ENCODE measurements at places on chromosomes 13 and 19.
A peak's percentile ranks its signal among the peaks of the same experiment; 100 is the strongest.

DNA sequence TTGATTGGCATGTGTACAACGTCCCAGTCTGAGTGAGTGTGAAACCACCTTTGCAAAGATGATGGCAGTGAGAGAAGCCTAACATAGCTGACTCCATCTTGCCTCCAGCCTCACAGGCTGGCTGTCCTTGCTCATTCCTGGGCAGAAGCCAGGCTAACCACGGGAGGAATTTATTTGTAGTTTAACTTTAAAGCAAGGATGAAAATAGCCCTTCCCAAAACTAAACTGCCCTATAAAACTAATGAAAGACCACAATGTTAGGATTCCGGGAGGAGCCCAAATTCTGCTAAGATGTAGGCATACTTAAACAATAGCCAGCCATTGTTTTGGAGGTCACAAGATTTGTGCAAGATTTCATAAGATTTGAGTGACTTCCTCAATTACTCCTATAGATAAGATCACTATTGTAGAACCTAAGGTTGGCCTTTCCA lies 96.6 kb upstream of the LSM14A start:
- no peak for DNase-seq

- no peak for DNase-seq
Observed at GRCh38 chr13:51518827-51519226, 65.4 kb upstream of the WDFY2 start.

DNA sequence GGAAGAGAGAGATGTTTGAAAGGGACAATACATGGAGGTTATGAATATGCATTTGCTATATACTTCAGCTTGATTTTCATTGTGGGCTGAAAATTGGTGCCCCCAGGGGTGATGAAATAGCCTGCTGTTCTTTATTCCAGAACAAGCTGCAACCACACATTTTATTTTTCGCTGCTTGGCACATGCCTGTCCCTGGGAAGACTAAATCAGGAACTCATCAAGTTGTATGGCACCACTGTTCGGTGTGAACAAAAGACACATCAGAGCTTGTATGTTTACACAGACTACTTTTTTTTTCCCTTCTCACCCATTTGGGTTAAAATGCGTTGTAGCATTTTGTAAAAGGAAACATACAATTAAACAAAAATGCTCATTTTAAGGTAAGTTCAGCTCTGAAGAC lies 230.7 kb downstream of the NALCN start:
- DNase-seq: no peak

DNA sequence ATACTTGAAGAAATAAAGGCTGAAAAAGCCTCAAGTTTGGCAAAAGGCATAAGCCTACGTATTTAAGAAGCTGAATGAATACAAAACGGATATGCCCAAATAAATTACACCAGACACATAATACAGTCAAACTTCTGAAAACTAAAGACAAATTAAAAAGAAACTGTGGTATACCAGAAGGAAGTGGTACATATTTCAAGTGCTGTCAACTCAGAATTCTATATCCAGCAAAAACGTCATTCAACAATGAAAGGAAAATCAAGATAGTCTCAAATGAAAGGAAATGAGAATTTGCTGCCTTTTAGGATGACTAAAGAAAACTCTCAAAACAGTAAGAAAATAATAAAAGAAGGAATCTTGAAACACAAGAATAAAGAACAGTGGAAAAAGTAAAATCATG lies 69.5 kb downstream of the POLR1D start:
- DNase-seq: no peak

DNA sequence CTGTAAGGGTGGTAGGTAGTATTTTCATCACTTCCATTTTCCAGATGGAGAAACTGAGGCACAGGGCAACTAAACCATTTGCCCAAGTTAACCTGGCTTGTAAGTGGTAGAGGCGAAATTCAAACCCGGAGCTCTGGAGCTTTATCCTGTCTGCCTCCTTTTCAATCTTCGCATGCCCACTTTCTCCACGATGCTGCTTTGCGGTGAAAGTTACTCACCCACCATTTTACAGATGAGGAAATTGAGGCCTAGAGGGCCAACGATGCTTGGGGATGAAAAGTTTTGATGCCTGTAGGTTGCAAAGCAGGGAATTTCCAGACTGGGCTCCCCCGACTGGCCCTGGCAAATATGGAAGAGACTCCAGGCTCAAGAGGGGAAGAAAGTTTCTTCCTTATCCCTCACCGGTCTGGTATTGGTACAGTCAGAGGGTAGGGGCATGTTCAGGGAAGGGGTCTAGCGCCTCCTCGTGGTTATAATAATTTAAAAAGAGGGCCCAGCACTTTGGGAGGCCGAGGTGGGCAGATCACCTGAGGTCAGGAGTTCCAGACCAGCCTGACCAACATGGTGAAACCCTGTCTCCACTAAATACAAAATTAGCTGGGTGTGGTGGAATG lies 1.9 kb upstream of the SH2D3A start:
- no peak for DNase-seq

- DNase-seq: peak; percentile 92
Observed at GRCh38 chr19:1855040-1855827, 7.0 kb upstream of the REXO1 start.

DNA sequence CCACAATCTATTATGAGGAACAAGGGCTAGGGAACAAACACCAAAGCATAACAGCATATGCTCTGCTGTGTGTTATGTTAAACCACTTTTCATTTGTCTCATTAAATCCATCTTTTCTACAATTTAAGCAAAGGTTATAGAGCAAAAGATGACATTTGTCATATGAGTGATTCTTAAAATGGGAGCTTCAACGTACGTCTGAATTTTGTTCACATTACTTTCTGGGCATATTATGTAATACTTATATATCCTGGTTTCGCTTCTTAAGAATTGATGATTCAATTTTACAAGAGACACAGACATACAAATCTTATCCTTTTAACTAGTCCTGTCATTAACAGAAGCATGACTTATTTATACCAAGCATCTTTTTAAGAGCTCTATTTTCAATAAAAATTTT lies 3.3 kb upstream of the TPP2 start:
- no peak for DNase-seq
